ENCODE measurements at places on chromosomes 1 and 21.
A peak's percentile ranks its signal among the peaks of the same experiment; 100 is the strongest.

GRCh38 chr1:54571326-54571725 lies 23.3 kb downstream of the ACOT11 start:
- DNase-seq: no peak

DNA sequence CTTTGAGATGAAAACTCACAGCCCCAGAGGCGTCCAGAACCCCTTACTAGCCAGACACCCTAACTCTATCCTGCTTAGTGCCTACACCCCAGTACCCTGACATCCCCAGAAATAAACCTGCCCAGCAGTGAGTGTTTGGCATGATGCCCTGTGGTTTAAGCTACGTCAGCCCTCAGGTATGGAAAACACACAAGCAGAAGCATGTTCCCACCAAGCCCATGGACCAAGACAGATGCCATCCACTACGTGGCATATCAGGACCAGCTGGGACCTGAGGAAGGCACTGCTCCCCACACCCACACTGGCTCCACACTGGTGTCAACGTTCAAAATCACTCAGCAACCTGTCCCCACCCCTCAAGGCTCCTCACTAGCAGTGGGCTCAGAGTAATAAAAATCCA lies 116.4 kb downstream of the SYT2 start:
- no peak for DNase-seq

- DNase-seq: no peak
Observed at GRCh38 chr1:93349231-93350135, 3.8 kb downstream of the DR1 start.

DNA sequence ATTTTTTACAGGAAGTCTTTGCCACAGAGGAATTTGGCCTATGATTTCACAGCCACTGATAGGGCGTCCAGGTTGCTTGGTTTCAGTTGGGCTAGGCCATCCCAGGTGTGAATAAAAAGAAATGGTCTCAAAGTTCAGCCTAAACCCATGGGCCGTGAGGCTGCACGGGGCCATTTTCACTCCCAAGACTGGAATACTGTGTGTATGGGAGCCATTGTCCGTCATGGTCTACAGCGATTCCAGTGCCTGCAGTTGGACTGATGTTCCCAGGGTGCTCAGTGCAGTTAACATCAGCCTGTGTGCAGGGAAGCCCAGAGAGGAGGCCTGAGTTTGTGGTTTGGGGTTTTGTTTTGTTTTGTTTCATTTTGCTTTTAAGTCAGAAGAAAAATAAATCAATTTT lies 133.2 kb downstream of the ADSS2 start:
- DNase-seq: no peak

- DNase-seq: no peak
Observed at GRCh38 chr1:109539676-109540075, at the start of gene GPR61. GPR61 (plus strand) TSS chr1:109539872; CDS start chr1:109543023, 3,151 bp downstream.

- no peak for DNase-seq
Observed at GRCh38 chr21:43737158-43737950, 18.4 kb downstream of the PDXK start.

DNA sequence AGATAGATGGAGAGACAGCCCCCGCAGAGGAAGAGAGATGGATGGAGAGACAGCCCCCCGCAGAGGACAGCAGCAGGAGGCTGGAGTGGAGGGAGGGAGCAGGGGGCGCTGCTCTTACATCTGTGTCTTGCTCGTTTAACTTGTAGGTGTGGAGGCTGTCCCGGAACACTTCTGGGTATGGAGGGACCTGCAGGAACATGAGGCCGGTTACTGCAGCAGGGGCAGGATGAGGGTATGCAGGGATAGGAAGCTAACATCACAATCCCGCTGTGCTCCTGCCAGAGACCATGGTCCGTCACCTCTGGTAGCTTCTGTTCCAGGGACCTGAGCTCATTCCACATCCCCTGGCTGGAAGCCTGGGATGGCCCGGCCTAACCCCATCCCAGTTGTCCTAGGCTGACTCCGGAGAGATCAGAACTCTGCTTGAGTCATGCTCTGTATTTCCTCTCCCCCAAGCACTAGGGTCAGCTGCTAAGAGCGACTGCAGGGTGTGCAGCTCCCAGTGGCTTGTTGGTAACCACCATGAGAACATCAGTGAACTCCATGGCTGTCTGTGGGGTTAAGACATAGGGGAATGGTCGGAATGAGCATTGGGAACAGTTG lies 36.7 kb upstream of the GOLT1A start:
- DNase-seq: no peak

GRCh38 chr1:57285992-57286391 lies 137.9 kb downstream of the DAB1 start:
- no peak for DNase-seq

DNA sequence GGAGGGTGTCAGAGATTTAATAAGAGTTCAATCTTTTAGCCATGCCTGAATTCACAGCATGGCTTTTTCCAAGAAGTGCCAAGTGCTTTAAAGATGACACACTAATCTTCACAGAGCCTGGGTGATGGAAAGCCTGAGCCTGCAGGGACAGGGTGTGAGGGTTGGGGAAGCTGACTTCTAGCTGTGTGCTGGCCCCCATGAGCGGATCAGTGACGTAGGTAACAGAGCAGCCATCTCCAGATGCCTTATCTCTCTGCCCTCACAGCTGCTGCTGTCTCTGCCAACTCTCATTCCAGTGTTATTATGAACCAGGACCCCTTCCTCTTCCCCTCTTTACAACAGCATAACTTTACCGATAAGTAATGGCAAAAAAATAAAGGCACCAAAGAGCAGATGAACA lies 30.6 kb downstream of the FAM78B start:
- no peak for DNase-seq

GRCh38 chr1:22489823-22490222 lies 38.2 kb downstream of the ZBTB40 start:
- DNase-seq: no peak

DNA sequence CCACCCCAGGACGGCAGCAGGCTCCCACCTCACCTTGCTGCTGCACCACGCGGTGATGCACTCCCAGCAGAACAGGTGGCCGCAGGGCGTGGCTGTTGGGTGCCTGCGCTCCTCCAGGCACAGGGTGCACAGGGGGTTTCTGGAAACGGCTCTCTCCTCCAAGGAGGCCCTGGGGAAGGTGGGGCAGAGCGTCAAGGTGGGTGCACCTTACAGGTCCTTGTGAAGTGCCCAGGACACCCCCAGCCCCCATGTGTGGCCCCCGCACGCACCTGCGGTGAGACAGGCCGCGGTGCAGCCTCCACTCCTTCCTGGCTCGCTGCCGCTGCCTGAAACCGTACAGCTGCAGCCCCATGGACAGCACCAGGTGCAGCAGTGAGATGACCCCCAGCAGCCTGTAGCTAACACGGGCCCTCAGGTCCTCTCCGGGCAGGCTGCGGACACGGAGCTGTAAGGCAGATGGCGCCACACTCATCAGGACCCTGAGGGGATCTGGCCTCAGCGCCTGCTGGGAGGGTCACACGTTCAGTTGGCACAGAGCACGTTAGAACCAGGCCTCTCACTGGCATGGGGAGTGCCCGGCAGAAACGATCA lies 5.8 kb downstream of the PEX10 start:
- no peak for DNase-seq

- no peak for DNase-seq
Observed at GRCh38 chr21:46486481-46487126, 27.9 kb downstream of the DIP2A start.

- peak; percentile 34 for DNase-seq
Observed at GRCh38 chr1:17502326-17502778, 37.1 kb upstream of the ARHGEF10L start.

DNA sequence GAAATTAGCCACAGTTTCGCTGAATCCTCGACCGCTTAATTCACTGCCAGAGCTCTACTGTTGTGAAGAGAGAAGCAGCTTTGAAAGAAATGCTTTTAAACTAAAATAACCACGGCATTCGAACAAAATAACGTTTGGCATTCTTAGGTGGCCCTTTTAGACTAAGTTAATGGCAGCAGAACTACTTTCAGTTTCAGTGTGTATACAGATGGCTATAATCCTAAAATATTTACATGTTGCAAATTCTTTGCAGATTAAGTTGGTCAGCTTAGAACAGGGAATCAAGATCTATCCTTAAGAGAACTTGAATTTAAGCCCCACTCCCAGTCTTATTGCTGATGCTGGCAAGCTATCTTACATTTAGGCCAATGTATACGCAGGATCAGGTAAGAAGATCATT lies 62.7 kb downstream of the ADSS2 start:
- DNase-seq: no peak

GRCh38 chr1:155598842-155599331 lies 11.1 kb upstream of the MSTO1 start:
- no peak for DNase-seq

DNA sequence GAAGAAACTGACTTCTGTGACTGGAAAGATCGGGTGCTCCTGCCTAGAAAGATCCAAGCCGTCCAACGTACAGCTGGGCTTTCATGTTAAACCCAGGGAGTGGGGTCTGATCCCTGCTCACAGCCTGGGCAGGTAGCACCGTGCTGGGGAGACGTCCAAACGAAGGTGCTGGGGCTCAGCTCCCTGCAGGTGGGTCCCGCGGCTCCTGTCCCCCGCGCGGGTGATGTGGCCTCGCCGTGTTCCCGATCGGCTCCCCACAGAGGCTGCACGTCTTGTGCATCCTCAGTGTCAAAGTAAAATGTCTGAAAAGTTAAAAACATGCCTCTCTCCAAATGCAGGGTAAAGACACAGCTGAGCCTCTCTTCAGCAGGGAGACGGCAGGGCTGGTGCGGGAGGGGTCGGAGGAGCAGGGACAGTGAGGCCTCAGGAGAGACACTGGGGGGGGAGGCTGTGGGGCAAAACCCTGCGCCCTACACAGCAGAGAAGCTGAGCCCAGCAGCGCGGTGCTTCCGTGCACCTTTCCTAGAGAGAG lies 40.1 kb upstream of the COL6A2 start:
- DNase-seq: no peak

DNA sequence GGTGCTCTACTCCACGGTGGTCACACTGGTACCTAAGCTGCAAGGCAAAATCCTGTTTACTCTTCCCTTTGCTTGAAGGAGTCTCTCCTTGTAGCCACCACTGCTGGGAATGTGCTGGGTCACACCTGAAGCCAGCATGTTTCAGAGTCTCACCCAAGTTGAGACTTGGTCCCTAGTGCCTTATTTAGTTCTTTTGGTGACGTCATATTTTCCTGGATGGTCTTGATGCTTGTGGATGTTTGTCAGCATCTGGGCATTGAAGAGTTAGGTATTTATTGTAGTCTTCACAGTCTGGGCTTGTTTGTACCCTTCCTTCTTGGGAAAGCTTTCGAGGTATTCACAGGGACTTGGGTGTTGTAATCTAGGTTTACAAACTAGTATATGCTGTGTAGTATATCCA lies 5.6 kb upstream of the MTARC2 start:
- no peak for DNase-seq

- DNase-seq: no peak
Observed at GRCh38 chr1:2413495-2414296, 1.3 kb upstream of the PEX10 start.

DNA sequence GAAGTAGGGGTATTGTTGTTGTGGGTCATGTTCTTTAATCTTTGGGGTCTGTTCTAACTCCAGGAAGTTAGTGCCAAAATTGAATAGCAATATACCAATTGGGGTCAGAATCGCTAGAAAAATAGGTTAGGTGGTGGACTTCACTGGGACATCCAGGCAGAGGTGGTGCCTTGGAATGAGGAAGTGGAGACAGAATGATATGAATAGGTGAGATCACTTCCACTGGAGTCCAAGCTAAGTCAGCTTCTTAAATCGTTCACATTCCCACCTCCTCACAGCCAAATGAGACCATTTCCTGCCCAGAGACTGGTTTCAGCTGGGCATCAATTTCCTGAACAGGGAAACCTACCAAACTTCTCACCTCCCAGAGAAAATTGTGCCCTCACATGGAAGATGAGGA lies 137.8 kb upstream of the RAB4A start:
- DNase-seq: no peak

DNA sequence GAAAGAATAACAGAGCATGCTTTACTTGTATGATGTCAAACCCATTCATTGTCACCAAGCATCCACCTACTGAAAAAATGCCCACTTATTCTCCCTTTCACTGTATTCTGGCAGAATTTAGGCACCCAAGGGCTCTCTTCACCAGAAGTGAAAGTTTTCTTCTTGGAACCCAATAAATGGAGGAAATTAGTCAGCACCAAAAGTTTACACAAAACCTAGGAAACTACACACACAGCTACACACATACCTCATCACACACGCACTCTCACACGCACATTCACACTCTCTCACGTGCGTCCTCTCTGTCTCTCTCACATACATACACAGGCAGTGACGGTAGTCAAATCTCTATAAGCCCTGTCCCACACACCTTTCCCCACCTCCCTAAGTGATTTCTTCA lies 37.6 kb downstream of the MCOLN2 start:
- peak; percentile 33 for DNase-seq

- no peak for DNase-seq
Observed at GRCh38 chr1:118535901-118536300, 350.9 kb upstream of the SPAG17 start.

- no peak for DNase-seq
Observed at GRCh38 chr1:86466986-86467385, 1.7 kb upstream of the CLCA1 start.

GRCh38 chr1:172185211-172185610 lies 235.3 kb upstream of the C1orf105 start:
- no peak for DNase-seq

GRCh38 chr1:45359882-45360513 lies 19.8 kb upstream of the MUTYH start:
- DNase-seq: peak; percentile 50

GRCh38 chr1:109485001-109485400 lies 1.3 kb downstream of the ATXN7L2 start:
- DNase-seq: no peak

- DNase-seq: no peak
Observed at GRCh38 chr1:110433803-110434202, 17.1 kb upstream of the PROK1 start.

DNA sequence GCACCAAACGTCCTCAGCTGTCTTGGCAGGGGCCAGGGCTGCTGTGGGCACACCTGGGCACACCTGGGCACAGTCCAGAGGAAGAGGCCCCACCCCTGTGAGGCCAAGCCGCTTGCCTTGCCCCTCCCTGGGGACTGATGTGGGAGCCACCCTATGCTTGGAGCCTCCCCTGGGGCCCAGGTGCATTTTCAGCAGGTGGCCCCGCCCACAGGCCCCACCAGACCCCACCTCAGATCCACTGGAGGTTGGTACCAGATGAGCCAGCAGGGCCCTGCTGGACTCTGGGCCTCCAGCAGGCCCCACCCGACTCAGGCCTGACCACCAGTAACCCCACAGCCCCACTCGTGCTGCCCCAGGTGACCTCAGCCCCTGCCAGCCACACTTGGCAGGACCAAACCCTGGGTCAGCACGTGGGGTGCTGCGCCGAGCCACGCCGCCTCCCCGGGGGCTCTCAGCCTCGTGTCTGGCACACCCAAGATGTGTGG lies 8.8 kb downstream of the SLC19A1 start:
- peak; percentile 10 for DNase-seq

DNA sequence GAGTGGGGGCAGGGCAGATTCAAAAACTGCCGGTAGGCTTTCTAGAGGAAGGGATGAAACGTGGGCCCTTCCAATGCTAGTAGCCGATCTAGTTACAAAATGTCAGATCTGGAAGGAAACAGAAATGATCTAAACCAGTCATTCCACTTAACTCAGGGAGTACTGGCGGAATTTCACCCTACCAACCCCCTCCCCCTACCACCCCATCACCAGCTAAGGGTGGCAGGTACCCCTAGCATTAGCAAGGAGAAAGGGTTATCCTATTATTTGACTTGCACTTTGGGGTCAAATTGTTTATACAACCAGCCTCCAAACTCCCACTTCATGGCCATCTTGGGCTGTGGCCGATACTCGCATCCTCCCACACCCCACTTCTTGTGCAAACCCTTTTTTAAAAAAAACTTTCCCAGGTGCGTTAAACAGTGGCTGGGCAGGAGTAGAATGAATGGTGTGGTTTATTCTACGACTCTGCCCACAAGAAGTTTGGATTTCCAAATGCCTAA lies 644 bp upstream of the MRPL24 start:
- no peak for DNase-seq

GRCh38 chr1:167720965-167721616 lies 691 bp upstream of the MPZL1 start:
- DNase-seq: no peak

Measured in activated naive CD4-positive, alpha-beta T cell treated with anti-CD3 and anti-CD28 coated beads, Interleukin-2, amount 50 U/mL, for 16 hours (primary cell).